Stimulated activated CD4-positive, alpha-beta T cell treated with anti-CD3 and anti-CD28 coated beads, Interleukin-15, amount 100 ng/mL, for 48 hours (primary cell): ENCODE measurements at places on chromosomes 4 and X.

DNA sequence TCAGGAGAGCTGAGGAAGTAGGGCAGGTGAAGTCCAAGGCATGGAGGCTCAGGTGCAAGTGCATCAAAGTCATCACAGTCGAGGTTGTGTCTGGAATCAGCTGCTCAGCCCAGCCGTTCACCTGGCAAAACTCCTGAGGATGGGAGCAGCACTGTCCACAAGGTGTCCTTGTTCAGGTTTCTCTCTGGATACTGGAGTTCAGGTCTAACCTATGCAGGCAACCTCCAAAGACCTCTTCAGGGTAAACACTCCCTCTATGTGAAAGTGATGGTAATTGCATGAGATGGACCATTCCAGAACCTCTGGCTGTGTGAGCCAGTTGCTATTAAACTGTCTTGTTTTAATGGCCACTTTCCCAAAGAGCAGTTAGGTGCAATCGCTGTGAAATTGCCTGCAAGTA, 120.2 kb upstream of the PSAPL1 start:
- DNase-seq = no peak

GRCh38 chrX:122046815-122047214, 999.4 kb downstream of the GLUD2 start:
- no peak for DNase-seq

GRCh38 chr4:61299316-61299715, 99.2 kb downstream of the ADGRL3 start:
- no peak for DNase-seq

DNA sequence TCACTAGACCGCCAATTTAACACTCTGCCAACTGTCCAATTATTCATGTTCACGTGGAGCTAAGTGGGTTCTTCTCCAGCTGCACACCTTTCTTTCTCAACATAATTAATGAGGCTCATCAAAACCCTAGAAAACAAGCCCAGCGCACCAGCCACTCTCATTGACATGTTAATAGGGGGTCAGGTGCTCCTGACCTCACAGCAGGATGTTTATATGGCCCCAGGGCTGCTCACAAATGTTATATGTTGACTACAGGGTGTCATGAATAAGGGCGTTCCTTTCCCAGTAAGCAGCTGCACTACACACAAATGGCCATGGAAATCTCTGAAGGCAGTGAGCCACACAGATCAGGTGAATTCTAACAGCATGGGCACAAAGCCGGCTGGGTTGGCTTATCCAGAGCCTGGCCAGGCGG, 209.8 kb downstream of the MGST2 start:
- DNase-seq = no peak

GRCh38 chr4:147735413-147736301, 3.8 kb downstream of the ARHGAP10 start:
- DNase-seq = no peak

DNA sequence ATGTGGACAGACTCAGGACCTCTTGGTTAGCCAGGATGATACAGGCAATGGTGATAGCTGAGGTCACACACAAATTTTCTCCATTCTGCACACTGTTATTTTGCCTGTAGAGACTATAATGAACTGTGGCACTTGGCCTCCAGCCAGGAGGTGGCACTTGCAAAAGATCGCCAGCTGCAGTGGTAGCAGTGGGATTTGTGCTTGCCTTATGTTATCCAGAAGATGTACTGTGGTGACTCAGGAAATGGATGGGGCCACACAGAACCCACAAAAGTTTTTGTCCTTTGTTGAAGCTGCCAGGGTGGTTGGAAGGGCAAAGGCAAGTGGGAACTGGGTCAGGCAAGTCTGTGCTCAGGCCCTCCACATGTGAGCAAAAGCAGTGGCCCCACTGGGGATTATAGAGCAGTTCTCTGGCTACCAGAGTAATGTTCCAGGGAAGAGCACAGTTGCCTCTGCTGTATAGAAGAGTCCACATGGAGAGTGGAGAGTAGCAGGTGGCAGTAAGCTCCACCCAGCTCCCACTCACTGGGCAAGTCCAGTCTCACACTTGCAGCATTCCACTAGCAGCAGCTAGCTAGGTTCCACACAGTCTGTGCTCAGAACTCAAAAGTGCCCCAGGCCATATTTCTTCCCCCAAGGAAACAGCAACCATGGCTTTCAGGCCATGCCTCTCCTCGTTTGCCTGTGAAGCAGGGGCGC, 5.9 kb upstream of the C4orf17 start:
- no peak for DNase-seq

GRCh38 chr4:147207911-147208310, 262.2 kb upstream of the TTC29 start:
- DNase-seq = no peak

DNA sequence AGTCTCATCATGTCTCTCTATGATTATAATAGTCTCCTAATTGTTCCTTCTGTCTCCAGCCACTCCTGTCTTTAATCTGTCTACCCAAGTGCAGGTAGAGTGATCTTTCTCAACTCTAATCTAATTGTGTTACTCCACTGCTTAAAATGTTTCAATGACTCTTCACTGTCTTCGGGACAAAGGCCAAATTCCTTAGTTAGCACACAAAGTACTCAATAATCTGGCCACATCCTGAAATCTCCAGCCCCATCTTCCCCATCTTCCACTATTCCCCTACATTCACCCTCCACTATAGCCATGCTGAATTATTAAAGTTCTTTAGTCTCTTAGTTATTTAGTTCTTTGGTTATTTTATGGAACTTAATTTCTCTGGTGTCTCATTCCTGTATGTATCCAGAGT, 353.3 kb downstream of the OPHN1 start:
- DNase-seq = no peak

GRCh38 chr4:112279025-112279881, 6.5 kb downstream of the TIFA start:
- DNase-seq = no peak

GRCh38 chr4:151940926-151941617, 180.3 kb upstream of the GATB start:
- DNase-seq = no peak

DNA sequence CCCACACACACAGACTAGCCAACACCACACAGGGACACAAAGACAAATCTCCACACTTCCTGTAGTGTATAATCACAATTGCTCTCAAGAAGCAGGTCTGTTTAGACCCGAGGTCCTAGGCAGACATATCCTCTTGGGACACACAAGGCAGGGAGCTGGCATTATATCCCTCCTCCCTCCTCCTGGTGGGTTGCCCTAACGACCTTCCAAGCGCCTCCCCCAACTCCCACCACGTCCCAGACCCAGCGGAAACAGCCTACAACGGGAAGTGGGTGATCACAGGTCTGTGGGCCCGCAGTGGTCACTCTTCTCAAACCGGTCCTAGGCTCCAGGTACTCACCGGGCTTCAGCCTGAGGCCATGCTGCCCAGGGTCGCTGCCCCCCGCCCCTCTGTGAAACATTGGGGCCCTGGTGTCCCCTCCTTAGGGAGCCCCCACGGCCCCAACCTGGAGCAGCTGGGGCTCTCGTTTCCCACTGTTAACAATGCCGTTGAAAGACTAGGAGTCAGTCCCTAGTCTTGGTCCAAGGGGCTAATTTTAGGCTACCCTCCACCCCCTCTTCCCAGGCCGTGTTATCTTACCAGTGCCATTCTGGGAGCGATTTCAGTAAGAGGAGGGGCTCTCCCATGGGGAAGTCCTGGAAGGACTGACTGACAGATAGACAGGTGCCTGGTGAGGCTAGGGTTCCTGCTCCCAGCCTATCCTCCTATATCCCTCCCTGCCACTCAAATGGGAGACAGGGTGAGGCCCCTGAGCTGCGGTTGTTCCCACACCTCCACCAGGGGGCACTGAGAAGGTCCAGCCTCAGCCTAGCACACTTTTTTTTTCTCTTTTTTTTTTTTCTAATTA, at the start of gene ASB12:
Gene ASB12 (minus strand): TSS at position 485 of the 848 bp plus-strand sequence. CDS start 4,957 bp downstream, outside the sequence.
- DNase-seq = no peak

DNA sequence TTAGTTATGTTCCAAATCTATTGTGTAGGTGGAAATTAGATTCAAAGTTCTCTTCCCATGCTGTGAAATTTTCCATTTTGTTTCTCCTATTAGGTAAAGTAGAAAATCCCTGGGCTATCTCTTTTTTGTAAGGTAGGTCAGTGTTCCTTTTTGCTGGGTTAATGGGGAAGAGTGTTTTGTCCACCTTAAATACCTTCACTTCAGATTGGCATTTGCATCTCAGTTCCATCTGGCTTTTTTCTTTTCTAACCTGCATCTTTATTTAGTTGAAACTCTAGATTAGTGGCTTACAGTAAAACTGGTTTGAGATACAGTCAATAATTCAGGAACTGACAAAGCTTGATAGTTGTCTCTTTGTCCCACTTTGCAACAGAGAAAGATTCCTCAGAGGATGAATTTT, 1115.8 kb downstream of the PDHA2 start:
- DNase-seq = no peak

DNA sequence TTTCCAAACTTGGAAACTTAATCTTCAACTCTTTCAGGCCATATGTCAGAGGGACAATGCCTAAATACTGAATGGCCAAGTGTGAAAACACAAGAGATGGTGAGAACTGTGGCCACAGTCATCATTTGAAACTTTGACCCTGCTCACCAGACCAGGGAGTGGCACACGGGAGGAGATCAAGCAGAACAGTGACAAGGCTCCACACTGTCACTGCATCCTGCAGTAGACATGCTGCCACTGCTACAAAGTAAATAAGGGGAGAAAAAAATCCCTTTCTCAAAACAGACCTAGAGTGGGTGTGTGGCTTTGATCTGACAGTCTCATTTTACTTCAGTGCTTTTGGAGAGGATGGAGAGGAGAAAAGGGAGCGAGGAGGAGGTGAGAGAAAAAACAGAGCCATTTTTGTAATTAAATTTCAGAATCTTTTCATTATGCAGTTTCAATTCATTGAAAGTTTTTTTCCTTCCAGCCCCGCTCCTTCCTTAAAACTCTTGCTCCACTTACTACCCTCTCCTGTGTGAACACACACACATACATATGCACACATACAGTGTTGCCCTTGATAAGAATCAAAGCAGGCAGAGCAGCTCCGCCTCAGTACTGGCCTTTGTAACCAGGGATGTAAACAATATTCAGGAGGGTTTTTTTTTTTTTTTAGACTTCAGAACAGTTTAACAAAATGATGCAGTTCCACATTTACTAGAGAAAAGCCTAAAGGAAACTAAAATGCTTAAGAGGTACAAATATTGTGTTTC, 34.4 kb downstream of the NEXMIF start:
- DNase-seq = no peak

DNA sequence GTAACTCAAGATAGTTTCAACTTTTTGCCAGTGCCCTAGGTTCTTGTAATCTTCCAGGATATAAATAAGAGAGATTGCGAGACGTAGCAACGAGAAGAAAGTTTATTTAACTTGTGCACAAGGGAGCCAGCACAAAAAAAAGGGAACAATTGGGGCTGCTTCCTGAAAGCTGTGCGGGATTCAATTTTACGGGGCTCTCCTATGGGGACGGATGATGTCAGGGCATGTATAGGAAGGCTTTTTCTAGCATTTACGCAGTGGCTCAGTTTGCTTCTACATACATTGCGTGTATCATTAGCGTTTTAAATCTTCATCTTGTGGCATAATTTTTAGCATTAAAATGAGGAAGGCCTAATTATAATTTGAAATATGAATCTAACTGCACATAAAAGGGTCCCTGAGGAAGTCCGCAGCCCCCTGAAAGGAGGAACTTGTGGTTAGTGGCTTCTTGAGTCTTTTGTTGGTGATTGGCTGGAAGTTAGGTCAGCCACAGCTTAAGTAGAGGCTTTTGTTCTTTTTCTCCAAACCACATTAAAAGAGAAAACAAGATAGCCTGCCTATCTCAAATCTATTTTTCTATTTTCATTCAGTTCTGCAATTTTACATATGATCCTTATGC, 668.2 kb upstream of the NDST4 start:
- no peak for DNase-seq

DNA sequence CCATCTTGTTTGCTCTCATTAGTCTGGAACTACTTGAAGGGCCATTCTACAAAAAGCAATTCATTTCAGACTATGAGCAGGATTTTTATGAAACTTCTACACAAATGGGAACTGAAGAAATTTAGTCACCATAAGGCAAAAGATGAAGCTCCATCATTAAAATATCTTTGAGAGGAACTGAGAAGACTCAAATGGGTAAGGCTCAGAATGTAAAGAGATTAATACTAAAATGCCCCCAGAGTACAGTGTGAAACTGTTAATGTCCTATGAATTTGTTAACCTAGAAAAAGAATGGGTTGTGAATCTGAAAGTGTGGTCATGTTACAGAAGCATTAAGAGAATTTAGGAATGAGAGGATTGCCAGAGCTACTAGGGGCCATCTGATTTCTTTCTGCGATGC, 77.9 kb upstream of the SLC7A11 start:
- DNase-seq = no peak

GRCh38 chr4:83389756-83390505, 55.3 kb upstream of the HPSE start:
- no peak for DNase-seq

GRCh38 chr4:39687014-39687413, 10.9 kb upstream of the UBE2K start:
- DNase-seq = no peak

DNA sequence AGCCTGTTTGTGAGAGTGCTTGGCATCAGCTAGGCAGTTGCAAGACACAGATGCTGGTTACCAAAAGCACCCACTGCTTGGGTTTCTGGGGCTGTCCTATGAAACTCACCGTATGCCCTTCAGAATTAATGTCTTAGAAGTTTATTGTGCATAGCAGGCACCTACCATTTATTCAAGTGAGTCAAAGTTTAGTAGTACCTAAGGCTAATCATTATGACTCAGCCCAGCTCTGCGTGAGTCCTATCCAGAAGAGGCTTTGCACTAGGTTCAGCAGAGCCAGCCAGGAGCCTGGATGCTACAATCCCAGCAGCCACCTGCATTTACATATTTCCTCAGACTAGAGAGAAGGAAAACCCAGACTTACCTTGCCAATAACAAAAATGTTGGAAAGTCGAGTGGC, 4.2 kb downstream of the RPS4X start:
- no peak for DNase-seq

- DNase-seq = no peak
Observed at GRCh38 chr4:11218692-11219091, 210.0 kb downstream of the HS3ST1 start.

DNA sequence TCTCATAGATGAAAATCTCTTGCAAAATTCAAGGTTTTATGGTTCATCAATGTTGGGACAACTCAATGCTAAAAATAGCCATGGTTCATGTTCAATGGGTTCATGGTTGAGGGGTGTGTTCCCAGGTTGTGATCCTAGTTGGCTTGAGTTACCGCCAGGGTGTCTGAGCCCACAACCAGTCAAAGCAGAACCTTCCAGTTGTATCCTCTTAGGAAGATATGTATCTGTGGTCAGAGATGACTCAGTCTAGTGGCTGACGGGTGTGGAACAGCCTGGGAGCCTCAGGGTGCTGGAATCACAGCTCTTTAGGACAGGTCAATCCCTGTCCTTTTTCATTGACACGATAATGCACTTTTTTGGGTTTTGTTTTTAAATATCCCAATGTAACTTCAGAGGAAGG, 192.3 kb upstream of the NR3C2 start:
- DNase-seq = no peak

- DNase-seq = no peak
Observed at GRCh38 chr4:2482693-2483092, 13.8 kb downstream of the RNF4 start.
